ENCODE measurements at places on chromosomes 7 and 10. TPM values are rescaled to one million over a fixed set of nuclear protein-coding genes. Genes with fewer than 3 reads are reported as not detected.
A peak's percentile ranks its signal among the peaks of the same experiment; 100 is the strongest.

LRRN3 gene
- 38.7 TPM for total RNA-seq

ABCC2 gene
- 0.74 TPM for total RNA-seq

ANKRD7 gene
- 4.0 TPM for total RNA-seq

DNA sequence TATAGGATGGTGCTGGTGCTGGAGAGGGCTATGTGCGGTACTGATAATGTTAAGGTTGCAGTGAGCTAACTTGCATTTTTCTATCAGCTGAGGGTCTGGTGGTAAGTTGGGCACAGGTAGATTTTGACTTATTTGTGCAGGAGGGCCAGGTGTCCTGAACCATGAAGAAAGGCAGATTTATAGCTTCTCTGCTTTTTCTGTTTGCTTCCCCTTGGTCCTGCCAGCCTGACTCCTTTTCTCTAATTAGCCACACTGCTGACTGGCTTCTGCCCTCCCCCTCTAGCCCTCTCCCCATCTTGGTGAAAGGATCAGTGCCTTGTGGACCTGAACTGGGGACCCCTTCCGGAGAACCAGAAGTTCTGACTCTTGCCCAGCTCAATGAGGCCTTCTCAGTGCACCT lies 40.8 kb upstream of the STEAP4 start:
- no peak for DNase-seq

DNA sequence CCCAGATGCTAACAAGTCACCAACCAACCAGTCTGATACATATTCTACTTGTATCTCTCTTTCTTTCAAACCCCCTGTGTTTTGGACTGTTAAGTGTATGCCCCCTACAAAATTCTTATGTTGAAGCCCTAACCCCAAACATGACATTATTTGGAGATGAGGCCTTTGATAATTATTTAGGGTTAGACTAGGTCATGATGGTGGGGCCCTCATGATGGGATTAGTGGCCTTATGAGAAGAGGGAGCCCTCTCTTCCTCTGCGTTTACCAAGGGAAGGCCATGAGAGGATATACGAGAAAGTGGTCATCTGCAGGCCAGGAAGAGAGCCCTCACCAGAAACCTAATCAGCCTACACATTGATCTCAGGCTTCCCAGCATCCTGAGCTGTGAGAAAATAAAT lies 2.5 kb downstream of the RAPGEF5 start:
- DNase-seq = no peak

- DNase-seq = no peak
These were observed 39.0 kb downstream of the VSTM4 start for GRCh38 chr10:49076319-49076718.

DNA sequence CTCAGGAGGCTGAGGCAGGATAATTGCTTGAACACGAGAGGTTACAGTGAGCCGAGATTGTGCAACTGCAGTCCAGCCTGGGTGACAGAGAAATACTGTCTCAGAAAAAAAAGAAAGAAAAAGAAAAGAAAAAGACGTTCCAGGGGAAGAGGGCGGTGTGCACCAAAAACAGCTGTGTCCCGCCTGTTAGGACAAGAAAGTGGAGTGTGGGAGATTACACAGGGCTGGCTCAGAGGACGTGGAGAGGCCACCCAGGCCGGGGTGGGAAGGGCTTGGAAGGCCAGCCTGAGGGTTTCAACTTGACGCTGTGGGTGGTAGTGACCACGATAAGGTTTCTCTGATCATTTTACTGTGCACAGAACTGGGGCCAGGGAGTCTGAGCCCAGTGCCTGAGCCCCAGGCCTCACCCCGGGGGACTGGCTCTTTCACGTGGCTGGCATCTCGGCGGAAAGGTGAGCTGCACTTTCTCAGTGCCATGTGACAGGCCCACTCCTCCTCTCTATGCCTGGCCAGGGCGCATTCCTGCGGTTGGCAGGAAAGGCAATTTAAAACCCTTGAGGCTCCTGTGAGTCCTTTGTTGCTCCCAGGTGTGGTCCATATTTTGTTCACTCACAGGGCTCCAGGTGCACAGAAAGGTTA lies 13.9 kb downstream of the RHBDD2 start:
- no peak for DNase-seq

DNA sequence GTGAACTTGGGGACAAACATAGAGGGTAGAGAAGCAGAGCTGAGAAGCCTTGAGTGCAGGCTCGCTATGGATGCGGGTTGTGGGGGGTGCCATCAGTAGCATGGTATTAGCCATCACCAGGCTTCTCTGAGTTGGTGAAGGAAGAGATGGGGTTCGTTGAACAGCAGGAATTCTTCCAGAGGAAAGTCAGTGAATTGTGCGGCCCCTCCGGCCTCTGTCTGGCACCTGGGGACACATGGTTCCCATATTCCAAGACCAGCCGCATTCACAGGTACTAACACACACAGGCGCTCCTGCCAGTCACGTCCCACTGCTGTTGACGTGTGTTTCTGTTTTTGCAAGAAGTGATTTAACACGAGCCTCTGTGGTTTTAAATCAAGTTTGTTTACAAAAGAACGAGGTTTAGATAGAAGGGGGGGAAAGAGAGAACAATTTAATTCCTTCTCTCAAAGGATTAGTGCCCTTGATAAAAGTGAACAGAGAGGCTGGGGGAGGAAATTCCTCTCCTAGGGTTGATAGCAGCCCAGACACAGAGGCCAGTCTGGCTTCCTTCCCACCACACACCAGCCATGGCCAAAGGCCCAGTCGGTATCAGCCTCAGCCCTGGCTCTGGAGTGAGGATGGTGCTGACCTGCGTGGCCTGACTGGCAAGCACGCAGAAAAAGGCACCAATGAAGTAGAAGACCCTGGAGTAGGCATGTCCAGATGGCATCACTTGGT lies 252.6 kb upstream of the IGFBP3 start:
- no peak for DNase-seq

DNA sequence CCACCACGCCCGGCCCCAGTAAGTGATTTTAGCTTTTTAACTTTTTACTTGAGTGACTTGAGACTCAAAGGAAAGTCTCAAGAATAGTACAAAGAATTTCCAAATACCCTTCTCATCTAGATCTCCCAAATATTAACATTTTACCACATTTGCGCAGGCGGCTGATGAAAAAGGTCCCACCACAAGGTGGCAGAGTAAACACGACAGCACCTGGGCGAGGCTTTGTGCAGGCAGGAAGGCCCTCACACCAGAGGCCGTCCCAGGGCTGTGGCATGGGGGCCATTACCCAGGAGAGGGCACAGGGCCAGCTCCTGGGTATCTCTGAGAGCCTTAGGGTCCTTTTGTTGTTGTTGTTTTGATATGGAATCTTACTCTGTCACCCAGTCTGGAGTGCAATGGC lies 50.0 kb upstream of the WIPI2 start:
- no peak for DNase-seq

DNA sequence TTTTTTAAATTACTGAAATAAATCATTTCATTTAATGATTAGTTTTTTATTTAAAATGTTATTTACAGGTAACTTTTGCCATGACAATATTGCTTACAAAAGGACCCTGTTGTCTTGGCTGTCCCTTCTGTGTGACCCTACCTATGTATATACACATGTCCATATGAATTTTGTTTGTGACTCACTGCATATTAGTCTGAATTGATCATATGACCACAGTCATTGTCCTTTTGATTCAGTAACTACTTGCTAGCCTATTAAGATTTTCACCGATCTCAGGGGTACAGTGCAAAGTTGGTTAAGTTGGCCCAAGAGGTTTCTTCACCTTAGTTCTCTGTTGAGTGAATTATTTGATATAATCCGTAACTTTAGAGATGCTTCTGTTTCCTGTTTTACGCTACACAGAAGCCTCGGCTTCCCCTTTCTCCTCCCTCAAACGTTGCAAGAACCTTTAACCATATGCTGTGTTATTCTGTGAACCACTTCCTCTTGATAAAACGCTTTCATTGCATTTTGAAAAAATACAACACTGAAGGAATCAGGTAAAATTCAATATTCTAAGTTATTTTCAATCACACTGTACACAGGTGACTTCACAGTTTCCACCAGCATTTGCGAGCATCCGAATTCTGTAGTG lies 43.9 kb downstream of the APBB1IP start:
- no peak for DNase-seq

DNA sequence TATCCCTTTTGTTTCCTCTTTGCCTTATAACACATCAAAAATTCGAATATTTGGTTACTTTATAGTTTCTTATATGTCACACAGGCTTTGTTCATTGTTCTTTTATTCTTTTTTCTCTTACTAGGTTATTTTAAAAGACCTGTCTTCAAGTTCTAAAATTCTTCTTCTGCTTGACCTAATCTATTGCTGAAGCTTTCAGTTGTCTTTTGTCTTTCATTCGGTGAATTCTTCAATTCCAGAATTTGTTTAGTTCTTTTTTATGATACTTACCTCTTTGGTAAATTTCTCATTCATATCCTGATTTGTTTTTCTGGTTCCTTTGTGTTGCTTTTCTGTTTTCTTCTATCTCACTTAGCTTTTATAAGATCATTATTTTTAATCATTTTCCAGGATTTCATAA lies 188.4 kb downstream of the ZEB1 start:
- no peak for DNase-seq

- no peak for DNase-seq
These were observed 79.5 kb downstream of the EZH2 start for GRCh38 chr7:148804343-148805235.

GRCh38 chr7:127375631-127376030 lies 16.9 kb downstream of the ZNF800 start:
- no peak for DNase-seq

DNA sequence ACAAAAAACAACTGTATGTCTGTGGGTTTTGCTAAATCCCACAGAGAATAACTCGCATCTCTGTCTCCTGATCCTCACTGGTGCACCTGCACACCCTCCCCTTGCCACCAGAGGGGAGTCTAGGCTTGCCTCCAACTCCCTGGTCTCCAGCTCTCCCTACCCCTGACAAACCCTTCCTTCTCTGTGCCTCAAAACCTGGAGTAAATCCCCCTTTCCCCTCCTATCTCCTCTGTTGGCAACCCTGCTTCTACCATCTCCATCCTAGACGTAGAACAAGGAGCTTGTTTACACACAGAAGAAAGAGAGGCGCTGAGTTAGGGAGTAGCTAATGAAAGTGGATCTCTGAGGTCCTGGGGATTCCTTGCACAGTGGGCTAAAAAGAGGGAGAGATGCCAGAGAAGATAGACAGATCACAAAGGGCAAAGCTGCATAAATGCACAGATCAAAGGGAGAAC lies 6.0 kb downstream of the MBLAC1 start:
- no peak for DNase-seq

DNA sequence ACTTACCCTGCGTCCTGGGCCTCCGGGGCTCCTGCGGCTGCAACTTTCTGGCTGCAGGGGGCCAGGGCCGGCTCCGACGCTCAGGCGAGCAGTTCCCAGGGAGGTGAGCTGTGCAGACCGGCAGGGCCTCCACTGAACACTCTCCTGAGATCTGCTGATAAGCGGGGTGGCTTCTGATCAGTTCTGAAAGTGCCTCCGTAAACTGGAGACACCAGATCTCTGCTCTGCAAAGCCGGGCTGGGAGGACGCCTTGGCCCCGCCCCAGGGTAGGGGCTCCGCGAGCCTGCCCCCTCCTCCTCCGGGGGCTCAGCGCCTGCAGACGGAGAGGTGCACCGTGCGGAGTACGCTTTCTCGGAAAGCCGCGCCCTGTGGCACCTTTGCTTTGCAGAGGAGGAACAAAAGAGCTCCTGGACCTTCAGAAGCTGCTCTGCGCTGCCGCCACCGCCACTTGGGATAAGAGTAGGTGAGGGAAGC lies 141.3 kb upstream of the VKORC1L1 start:
- no peak for DNase-seq

DNA sequence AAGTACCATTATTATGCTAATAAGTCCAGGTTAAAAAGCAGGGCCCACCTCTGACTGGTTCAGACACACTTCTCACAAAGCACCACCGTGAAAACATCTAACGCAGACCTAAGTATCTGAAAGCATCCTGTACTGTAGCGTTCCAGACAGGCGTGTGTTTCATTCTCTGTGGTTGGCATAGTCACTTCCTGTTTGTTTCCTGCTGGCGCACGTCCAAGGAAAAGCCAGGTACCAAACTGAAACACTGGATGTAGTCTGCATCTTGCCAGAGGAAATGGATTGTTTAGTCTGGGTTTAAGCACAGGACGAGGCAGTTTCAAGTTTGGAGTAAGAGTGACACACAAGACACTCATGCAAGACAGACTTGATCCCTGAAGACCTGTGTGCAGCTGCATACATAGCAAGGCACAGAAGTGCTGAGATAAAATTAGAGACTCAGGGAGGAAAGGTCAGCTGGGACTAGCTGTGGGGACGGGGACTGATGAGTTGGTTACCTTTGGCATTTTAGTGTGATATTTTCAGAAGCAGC lies 23.3 kb downstream of the BPGM start:
- DNase-seq = peak; percentile 15

DNA sequence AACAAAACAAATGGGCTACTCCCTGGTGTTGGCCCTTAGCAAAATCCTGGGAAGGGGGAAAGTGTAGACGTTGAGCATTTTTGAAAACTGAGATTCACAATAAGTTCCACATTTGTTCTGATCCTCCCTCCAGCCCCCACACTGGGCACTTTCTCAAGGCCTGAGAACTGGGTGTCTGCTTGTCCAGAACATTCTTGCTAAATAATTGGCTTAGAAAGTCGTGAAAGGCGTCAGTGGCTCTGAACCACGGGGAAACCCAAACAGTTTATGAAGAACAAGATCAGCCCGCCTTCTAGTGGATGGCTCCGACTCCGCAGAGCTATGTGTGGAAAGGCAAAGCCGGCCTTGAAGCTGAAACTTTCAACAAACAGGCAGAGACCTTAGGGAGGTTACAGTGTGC lies 370.1 kb downstream of the PRPF18 start:
- peak; percentile 42 for DNase-seq

GRCh38 chr7:129285111-129285510 lies 60.3 kb downstream of the AHCYL2 start:
- DNase-seq = no peak

DNA sequence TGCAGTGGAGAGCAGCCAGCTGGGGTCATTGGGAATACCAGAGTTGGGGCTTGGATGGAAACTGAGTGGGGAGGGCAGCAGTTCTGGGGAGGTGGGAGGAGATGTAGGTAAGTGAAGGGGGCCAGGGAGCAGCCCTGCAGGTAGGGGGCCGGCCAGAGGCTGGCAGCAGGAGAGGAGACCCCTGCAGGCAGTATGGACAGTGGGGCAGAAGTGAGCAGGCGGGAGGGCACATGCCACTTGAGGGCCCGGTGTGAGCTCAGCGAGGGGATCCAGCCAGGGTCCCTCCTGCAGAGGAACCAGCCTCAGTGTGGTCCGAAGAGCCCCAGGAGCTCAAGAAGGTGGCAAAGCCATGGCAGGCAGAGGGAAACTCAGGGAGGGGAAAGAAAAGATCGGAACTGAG lies 75.4 kb downstream of the WDR11 start:
- no peak for DNase-seq

GRCh38 chr7:50697748-50698147 lies 84.9 kb downstream of the GRB10 start:
- no peak for DNase-seq

DNA sequence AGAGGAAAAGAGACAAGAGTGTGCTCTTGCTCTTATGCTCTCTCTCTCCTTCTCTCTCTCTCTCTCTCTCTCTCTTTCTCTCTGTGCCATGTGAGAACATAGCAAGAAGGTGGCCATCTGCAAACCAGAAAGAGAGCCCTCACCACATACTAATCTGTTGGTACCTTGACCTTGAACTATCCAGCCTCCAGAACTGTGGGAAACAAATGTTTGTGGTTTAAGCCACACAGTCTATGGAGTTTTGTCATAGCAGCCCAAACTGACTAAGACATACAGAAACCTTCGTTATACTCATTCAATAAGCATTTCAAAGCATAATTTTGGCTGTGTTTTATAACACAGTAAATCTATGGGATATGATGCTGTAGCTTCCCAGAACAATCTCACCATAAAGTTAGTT lies 56.4 kb upstream of the PLPP4 start:
- no peak for DNase-seq

Data from dorsolateral prefrontal cortex (tissue), 122 donors.